Psoas muscle (tissue), 8 donors: ENCODE measurements at places on chromosomes 12 and 14. TPM values are rescaled to one million over a fixed set of nuclear protein-coding genes. Genes with fewer than 3 reads are reported as not detected.

The TMEM119 gene
- total RNA-seq, result 2.6 TPM

The GLIPR1L1 gene
- total RNA-seq, result not detected

- no peak overlapping the region for H3K27ac ChIP-seq
- H3K4me1 ChIP-seq, result peaks cover 4% of the 10 kb centered on the region
- no peaks in the 10 kb centered on the region for H3K27me3 ChIP-seq
- H3K36me3 ChIP-seq, result no peaks in the 10 kb centered on the region
- H3K4me3 ChIP-seq, result no peak overlapping the region
- DNase-seq, result peak; percentile 86
Measured at GRCh38 chr14:58752771-58753201, 115.0 kb downstream of the DACT1 start.

DNA sequence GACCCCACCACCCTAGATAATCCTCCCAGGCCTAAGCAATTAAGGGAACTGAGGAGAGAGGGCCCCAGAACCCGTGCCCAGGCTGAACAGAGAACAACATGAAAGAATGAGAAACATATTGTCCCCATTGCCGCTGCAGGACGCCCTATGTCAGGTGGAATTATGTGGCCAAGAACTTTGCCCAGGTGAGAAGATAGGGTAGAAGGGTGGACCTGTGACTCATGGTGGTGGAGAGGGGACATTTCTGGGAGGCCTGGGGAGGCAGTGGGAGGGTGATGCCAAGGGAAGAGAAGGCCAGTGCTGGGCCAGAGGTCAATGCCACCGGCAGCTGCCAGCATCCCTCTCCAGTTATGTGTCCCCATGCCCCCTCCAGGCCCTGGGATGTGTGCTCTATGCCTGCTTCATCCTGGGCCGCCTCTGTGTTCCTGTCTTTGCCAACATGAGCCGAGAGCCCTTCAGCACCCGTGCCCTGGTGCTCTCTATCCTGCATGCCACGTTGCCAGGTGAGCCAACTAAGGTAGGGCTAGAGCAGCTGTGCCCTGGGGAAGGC lies 15.5 kb downstream of the SOAT2 start:
- H3K27me3 ChIP-seq, result no peaks in the 10 kb centered on the region
- H3K4me1 ChIP-seq, result peaks cover 10% of the 10 kb centered on the region
- DNase-seq, result no peak
- H3K36me3 ChIP-seq, result no peaks in the 10 kb centered on the region
- no peak overlapping the region for H3K27ac ChIP-seq

- H3K27me3 ChIP-seq, result no peaks in the 10 kb centered on the region
- no peak for DNase-seq
- no peaks in the 10 kb centered on the region for H3K36me3 ChIP-seq
- H3K4me3 ChIP-seq, result no peak overlapping the region
- no peak overlapping the region for H3K27ac ChIP-seq
Measured at GRCh38 chr12:103482365-103482764, 13.4 kb downstream of the C12orf42 start.
